Adrenal gland (tissue), 19 donors: ENCODE measurements at places on chromosomes 4 and X. TPM values are rescaled to one million over a fixed set of nuclear protein-coding genes. Genes with fewer than 3 reads are reported as not detected.

GC gene
- not detected for total RNA-seq

GRCh38 chr4:124737619-124738018, 25.1 kb upstream of the ANKRD50 start:
- H3K27ac ChIP-seq: no peak overlapping the region
- H3K4me3 ChIP-seq: no peak overlapping the region
- no peaks in the 10 kb centered on the region for H3K4me1 ChIP-seq

DNA sequence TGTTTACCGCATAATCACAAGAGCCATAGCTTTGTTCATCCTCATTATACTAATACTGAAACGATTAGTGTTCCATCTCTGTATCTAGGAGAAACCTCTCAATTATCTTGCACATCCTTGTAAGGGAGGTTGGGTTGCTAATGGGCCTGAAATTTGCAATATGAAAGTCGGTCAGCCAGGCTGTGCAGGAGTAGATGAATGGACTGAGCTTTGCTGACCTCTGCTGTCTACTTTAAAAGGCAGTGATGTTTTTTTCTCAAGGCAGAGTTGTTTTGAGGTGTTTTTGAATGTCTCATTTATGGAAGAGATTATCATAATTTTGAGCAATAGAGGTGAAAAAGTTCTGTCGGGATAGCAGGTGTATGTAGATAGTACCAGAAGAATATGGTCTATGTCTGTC, 47.9 kb upstream of the LINC00632 start:
- no peaks in the 10 kb centered on the region for H3K36me3 ChIP-seq
- no peaks in the 10 kb centered on the region for H3K4me1 ChIP-seq
- no peak overlapping the region for H3K4me3 ChIP-seq
- H3K27me3 ChIP-seq: peaks cover 7% of the 10 kb centered on the region
- no peak for DNase-seq

GRCh38 chrX:53483838-53484405, 49.8 kb upstream of the HSD17B10 start:
- no peaks in the 10 kb centered on the region for H3K36me3 ChIP-seq
- peaks cover 19% of the 10 kb centered on the region for H3K27me3 ChIP-seq
- H3K27ac ChIP-seq: no peak overlapping the region
- DNase-seq: no peak
- H3K4me3 ChIP-seq: no peak overlapping the region
- no peaks in the 10 kb centered on the region for H3K4me1 ChIP-seq

GRCh38 chrX:41655631-41656030, 33.1 kb upstream of the GPR34 start:
- H3K27ac ChIP-seq: no peak overlapping the region
- no peak for DNase-seq
- no peaks in the 10 kb centered on the region for H3K36me3 ChIP-seq
- no peaks in the 10 kb centered on the region for H3K4me1 ChIP-seq

GRCh38 chr4:186557486-186557885, 2.1 kb upstream of the MTNR1A start:
- H3K27me3 ChIP-seq: peaks cover 19% of the 10 kb centered on the region
- no peaks in the 10 kb centered on the region for H3K4me1 ChIP-seq
- no peak overlapping the region for H3K27ac ChIP-seq

DCX gene
- 0.04 TPM for total RNA-seq

DNA sequence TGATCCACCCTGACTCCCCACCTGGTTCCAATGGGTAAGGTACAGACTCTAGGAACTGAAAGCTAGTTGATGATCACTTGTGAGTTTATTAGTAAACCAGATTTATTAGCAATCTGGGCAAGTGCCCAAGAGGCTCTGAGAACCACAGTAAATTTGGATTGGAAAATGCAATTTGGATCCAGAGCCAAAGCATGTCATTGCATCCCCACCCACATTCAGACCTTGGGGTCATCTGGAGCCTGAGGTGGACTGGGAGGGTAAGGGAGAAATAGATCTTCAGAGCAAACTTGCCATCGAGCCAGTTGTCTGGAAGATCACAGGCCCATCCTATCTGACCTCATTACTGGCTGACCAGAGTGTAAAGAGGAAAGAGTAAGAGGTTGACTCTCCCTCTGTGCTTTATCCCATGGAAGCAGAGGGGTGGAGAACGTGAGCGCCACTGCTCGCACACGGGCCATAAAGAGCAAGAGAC, 78.7 kb upstream of the RASGEF1B start:
- no peaks in the 10 kb centered on the region for H3K27me3 ChIP-seq
- no peaks in the 10 kb centered on the region for H3K36me3 ChIP-seq
- no peak overlapping the region for H3K4me3 ChIP-seq
- DNase-seq: no peak
- peaks cover 25% of the 10 kb centered on the region for H3K4me1 ChIP-seq

DNA sequence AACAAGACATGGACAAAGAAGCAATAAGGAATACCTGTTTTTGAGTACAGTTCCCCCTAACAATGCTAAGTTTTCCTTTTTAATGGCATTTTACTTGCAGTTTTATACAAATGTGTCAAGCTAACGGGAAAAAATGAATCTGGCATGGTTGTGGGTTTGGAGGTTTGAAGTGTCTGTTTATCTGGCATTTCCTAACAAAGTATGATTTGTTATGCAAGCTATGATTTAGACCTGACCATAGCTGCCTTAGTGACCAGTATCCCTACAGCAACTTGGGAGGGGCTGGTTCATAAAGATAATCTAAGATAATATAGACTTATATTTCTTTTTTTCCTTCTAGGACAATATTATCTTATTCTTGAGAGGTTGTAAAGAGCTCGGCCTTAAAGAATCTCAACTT, 60.6 kb downstream of the LIMCH1 start:
- H3K36me3 ChIP-seq: no peaks in the 10 kb centered on the region
- no peaks in the 10 kb centered on the region for H3K27me3 ChIP-seq
- H3K4me1 ChIP-seq: no peaks in the 10 kb centered on the region
- no peak for DNase-seq
- H3K4me3 ChIP-seq: no peak overlapping the region

MAMLD1 gene
- total RNA-seq: 11.2 TPM

TENM3 gene
- 43.2 TPM for total RNA-seq

MORC4 gene
- 34.8 TPM for total RNA-seq
